ENCODE measurements at places on chromosomes 2 and 18. TPM values are rescaled to one million over a fixed set of nuclear protein-coding genes. Genes with fewer than 3 reads are reported as not detected.

The REG3A gene
- not detected for total RNA-seq

DNA sequence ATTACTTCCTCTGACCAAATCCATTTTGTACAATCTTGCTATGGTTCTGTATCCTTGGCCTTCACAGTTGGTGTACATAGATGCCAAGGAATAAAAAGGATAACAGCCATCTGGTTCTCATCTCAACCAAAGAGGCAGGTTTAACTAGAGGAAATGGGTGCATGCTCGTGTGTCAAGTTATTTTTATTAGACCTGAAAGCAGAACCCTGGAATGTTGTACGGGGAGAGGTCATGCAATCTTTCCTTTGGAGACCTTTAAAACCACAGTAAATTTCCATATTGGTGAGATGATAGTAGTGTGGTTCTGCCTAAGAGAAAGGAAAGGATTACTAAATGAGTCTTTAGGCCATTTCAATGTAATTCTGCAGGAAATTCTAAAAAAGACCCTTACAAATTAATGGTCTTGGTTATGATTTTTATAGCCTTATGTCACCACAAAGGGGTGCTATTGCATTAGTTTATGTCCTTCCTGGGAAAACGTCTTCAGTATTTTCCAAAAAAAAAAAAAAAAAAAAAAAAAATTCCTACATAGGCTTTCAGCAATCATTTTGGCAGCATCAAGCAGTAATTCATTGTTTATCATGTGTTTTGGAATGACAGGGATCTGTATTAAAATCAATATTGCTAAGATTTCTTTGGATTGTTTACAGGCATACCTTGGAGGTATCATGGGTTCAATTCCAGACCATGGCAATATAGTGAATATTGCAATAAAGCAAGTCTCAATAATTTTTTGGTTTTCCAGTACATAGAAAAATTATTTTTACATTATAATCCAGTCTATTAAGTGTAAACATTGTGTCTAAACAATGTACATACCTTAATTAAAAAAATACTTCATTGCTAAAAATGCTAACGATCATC lies 270.8 kb downstream of the NYAP2 start:
- DNase-seq = no peak
- peaks cover 8% of the 10 kb centered on the region for H3K4me1 ChIP-seq
- peak overlapping the region; percentile 66 for H3K27ac ChIP-seq
- no peaks in the 10 kb centered on the region for H3K36me3 ChIP-seq

GRCh38 chr2:160167089-160167740 lies 32.9 kb downstream of the ITGB6 start:
- no peak for DNase-seq
- no peaks in the 10 kb centered on the region for H3K27me3 ChIP-seq
- no peak overlapping the region for H3K27ac ChIP-seq
- H3K4me1 ChIP-seq = no peaks in the 10 kb centered on the region

GRCh38 chr2:102193074-102193473 lies 6.3 kb downstream of the IL1RL2 start:
- H3K4me3 ChIP-seq = no peak overlapping the region
- no peaks in the 10 kb centered on the region for H3K36me3 ChIP-seq
- no peaks in the 10 kb centered on the region for H3K27me3 ChIP-seq

DNA sequence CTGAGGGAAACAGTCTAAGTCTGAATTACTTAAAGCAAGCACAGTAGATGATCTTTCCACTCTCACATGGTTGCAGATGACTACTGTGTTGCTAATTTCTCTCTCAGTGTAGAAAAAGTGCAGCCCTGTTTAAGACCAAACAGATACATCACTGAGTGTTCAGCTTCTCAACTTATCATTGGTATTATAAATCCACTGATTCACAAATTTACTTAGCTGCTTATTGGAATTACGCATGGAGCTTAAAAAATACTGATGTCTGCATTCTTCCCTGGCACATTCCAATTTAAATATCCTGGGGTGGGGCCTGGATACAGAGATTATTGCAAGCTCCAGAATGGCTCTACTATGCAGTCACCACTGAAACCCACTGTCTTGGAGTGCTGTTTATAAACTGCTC lies 411.2 kb downstream of the RND3 start:
- H3K4me3 ChIP-seq = no peak overlapping the region
- no peaks in the 10 kb centered on the region for H3K36me3 ChIP-seq
- DNase-seq = no peak
- no peaks in the 10 kb centered on the region for H3K27me3 ChIP-seq
- H3K27ac ChIP-seq = no peak overlapping the region

The IL36B gene
- not detected for total RNA-seq

Data from sigmoid colon (tissue), 7 donors.